ENCODE measurements at places on chromosomes 3 and 15.

GRCh38 chr3:11737742-11738141 is 94.0 kb upstream of the VGLL4 start:
- no peak for DNase-seq

DNA sequence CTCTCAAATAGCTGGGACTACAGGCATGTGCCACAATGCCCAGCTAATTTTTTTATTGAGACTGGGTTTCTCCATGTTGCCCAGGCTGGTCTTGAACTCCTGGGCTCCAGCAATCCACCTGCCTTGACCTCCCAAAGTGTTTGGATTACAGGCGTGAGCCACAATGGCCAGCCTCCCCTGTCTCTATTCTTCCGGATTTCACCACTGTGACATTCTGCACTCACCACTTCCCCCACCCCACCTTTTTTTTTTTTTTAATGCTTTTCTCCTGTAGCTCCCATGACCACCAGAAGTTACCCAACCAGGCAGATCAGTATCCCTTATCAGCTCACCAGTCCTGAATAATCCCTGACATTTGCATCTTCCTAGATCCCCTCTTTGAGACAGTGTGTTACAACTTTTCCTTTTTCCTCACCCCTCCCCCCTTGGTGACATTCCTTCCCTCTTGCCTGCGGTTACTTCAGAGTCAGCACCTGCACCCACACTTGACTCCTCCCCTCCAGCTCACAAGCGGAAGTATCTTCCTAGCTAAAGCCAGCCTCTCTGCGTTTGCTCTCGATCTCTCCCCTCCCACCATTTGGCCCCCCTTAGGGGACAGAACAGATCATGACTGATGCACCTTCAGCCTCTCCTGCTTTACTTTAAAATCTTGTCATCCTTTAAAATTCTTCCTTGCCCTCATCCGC is 13.5 kb upstream of the ZNF592 start:
- peak; percentile 91 for DNase-seq

GRCh38 chr3:5295191-5295690 is 107.7 kb downstream of the EDEM1 start:
- no peak for DNase-seq

- DNase-seq, result no peak
Measured at GRCh38 chr3:188106006-188106405, 48.0 kb upstream of the LPP start.

- no peak for DNase-seq
Measured at GRCh38 chr15:31516440-31516839, 189.8 kb downstream of the KLF13 start.

DNA sequence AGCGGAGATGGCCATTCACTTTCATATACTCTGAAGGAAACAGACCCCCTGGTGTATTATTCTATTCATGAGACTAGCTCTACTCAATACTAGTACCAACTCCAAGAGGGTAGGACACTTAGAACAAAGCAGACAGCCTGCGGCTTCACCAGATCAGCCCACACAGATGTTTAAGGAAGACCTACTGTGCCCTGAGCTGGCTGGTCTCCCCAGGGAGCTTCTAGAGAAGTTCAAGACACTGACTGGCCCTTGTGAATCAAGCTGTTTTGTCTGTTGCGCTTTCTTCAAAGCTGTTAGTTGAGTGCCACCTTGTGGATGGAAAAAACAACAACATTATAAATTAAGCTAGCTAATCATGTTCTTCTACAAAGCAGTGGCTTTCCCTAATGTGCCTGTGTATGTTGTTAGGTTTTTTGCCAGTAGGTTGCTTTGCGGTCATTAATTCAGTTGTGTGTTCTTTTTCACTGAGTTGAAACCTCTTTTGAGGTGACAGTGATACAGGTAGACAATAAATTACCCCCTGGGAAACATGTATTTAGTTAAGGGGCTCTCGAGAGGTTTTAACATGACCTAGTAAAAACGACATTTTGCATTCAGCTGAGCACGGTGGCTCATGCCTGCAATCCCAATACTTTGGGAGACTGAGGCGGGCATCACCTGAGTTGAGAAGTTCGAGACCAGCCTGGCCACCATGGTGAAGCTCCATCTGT is 64.2 kb upstream of the MYZAP start:
- DNase-seq, result no peak

- DNase-seq, result no peak
Measured at GRCh38 chr15:77350792-77351191, 69.1 kb downstream of the PEAK1 start.

- DNase-seq, result no peak
Measured at GRCh38 chr3:22982981-22983587, 220.0 kb upstream of the UBE2E2 start.

DNA sequence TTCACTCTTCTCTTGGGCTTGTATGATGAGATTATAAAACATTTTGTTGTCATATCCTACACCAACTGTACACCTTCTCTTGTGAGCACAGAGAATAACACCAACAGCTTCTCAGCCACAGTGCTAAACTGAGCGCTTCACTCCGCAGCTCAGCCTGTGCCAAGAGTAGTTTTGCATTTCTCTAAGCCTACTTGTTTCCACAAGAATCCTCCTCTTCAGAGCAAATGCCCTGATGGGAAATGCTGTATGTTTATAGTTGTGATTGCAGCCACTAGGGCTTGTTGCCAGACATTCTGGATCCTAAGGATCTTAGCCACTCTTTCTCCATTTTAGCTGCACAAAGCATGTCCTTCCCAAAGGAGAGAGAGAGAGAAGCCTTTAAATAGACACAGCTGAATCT is 138.8 kb upstream of the PLXND1 start:
- DNase-seq, result peak; percentile 21

DNA sequence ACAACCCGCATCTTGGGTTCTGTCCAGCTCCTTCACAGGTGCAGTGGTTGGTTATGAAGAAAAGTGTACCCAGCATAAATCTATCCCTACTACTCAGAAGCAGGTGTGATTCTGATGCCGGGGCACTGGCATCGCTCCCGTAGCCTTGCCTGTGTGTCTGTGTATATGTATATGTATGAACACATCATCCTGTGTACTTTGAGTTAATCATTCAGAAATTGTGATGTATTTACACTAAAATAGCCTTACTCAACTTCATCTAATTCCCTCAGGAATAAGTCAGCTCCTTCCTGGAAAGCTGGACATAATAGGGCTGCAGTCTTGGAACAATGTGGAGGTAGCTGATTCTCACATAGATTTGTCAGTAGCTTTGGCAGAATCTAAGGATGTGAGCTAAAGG is 6.7 kb upstream of the ZBED2 start:
- DNase-seq, result no peak

DNA sequence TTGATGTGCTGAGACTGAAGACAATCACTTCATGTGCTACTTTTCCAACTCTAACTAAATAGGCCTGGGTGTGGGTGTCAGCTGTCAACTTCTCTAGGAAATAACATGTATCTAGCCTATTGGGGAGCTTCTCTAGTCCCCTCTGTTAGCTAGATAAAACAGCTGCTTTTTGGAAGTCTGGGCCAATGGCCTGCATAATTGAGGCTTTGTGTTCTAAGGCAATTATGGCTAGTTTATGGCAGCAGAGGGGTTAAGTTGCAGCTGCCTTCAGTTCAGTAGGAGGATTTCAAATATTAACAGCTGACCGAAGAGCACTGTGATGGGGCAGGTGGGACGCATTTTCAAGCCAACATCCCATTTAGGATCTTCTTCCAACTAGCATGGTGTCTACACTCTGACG is 6.4 kb downstream of the COL8A1 start:
- no peak for DNase-seq

DNA sequence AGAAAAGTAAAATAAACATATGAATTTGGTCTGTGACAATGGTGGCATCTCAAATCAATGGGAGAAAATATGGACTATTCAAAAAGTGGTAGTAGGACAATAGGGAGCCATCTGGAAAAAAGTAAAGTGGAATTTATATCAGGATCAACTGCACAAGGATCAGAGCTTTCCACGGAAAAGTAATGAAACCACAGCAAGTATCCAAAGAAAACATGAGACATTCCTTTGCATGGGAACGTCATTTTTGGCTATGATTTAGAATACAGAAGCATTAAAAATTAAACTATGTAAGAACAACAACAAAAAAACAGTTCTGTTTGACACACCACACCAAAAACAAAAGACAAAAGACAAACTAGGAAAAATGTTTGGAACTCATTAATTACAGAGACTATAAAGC is 18.7 kb downstream of the CRBN start:
- no peak for DNase-seq

GRCh38 chr15:69016021-69016595 is 1.6 kb downstream of the NOX5 start:
- no peak for DNase-seq

DNA sequence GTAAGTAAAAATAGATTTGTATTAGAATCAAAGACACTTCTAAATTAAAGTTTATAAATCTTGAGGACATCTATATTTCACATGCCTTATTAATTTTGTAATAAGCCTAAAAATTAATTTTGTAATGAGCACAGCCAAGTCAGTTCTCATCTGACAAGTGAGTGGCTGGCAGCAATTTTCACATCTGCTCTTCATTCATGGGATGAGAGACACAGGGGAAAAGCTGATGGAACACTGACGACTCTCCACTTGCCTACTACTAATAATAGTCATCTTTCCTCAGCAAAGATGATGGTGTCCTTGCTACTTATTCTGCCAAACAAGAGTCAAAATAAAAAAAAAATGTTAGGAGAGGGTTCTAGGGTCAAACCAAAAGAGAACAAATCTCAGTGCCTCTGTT is 14.4 kb upstream of the CMSS1 start:
- DNase-seq, result no peak

DNA sequence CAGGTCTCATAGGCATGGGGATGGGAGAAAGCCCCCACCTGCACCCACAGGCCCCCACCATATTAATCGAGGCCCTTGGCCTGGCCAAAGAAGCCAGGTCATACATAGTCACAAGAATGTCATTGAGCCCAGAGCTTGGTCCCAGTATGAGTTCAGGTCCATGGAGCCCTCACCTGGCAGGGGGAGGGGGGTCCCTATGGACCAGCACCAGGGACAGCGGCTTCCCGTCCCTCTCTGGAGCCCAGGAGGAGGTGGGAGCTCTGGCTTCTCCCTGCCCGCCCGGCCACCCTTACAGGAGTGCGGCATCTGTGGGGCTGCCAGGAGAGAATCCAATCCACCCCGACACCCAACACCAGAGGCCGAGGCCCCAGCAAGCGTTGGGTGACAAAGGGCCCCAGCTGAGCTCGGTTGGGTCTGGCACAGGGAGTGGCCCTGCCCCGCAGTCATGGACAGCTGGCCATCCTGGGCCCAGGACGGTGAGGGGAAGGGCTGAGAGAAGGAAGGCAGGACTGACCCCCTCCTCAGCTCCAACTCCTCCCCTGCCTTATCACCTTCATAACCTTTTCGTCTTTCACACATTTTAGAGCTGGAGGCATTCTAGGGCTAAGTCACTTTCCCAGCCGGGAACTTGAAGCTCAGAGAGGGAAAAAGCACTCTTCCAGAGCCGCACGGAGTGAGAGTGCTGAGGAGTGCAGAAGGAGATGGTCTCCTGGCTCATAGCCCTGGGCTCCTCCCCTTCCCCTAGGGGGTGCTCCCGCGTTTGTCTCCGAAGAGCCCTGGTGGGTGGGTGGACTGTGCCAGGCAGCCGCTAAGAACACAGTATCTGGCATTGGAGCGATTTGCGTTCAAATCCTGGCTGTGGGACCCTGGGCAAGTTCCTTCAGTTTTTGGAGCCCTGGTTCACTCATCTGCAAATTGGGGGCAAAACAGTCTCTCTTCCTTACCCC is 54.6 kb downstream of the ATP2B2 start:
- DNase-seq, result no peak

DNA sequence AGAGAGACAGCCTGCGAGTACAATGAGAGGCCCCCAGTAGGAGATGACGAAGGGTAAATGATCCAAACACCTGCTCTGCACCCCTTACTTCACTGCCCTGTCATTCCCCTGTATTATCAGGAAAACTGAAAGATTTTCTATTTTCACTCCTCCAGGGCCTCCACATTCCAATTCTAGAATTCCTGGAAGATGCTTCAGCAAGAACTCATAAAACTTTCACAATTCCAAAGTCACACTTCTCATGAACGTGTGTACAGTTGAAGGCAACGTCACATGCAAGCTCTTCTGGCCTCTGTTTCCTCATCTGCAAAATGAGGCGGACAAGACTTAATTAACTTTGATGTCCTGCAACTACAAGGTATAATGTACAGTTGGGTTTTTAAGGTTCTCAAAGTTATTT is 62.8 kb upstream of the SPATA12 start:
- no peak for DNase-seq

GRCh38 chr3:55203006-55203405 is 275.1 kb upstream of the LRTM1 start:
- no peak for DNase-seq

DNA sequence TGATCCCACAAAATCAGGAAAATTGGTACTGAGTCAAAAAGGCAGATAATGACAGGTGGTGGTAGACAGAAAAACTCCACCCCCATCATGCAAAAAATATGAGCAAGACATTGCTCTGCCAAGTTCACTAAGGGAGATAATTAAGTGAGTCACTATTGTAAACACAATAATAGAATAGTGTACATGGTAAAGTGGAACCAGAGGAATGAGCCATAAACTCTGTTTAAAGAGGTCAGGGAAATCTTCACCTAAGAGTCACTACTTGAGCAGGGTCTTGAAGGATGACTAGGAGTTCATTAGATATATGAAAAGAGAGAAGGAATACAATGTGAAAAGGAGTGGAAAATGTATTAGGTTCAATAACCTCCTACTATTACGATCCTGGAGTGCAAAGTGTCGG is 213.4 kb upstream of the PEX5L start:
- DNase-seq, result no peak

- DNase-seq, result peak; percentile 29
Measured at GRCh38 chr15:55742498-55742926, 440 bp downstream of the PRTG start.

DNA sequence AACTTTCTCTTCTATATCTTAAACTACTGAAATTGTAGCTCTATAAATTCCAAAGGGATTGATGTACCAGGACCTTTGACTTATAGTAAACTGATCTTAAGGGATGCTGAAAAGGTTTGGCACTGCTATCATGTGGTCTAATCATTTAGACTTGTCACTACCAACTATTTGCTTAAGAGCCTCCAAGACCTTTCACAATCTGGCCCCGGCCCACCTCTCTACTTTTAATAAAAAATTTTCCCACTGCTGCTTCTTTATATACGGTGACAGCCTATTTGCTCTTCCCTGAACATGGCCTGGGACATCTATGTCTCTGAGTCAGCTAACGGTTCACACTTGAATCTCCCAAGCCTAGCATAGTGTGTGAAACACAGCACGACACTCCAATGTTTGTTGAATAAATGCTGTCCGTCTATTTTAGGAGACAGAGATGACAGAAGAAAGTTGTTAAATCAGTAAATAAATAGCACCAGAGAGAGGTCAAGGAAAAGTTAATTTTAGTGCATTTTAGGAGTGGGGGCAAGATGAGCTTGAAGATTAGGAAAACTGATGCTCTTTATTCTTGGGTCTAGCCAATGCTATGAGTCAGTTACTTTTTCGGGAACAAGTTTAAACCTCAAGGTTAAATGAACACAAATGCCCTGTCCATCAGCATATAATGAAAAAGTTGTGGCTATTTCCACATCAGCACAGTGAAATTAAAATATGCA is 212.9 kb downstream of the TIGIT start:
- DNase-seq, result no peak

GRCh38 chr15:31062911-31063310 is 38.6 kb downstream of the TRPM1 start:
- DNase-seq, result no peak

Data from colonic mucosa (tissue), 4 donors.